ENCODE measurements at places on chromosomes 1 and 21.

GRCh38 chr1:231188768-231189167 lies 26.9 kb downstream of the TRIM67 start:
- no peak for DNase-seq

DNA sequence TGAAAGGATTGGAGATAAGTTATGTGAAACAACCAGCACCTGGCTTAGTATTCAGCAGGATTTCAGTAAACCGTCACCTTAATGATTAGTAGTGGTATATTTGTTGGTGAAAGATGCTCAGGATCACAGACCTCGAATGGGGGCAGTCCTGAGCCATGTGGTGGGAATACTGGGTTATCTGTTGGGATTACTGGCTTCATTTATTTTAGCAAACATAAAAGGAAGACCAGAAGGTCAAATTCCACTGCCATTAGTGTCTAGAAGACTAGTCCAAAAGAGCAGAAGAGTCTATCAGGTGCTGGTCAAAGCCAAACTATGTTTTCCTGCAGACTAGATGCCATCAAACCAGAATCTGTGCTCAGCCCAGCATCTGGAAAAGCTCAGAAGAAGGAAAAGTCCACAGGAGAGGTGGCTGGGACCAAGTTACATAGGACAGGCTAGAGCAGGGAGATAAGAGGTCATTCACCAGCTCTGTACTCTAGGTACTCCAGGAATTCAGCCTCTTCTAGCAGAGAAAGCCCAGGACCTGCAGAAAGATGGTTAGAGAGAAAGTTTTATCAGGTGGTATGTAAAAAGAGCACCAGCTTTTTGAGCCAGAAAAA lies 343.4 kb downstream of the PLPP3 start:
- DNase-seq = no peak

DNA sequence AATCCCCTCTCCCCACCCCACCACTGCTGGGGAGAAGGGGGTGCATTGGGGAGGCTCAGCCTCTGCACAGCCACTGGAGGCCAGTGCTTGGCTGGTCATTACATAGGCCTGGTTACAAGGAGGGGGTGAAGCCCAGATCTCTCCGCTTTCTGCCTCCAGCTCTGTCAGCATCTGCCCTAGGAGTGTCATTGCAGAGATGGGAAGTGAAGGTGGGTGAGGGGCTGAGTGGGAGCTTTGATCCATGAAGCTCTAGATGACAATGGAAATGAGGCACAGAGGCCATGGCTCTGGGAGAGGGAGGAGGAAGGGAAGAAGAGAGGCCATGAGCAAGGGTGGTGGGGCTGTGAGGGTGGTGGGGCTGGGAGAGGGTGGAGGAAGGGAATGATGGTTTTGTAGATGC lies 411.6 kb downstream of the MATN1 start:
- no peak for DNase-seq

GRCh38 chr1:110731529-110731928 lies 56.8 kb upstream of the KCNA3 start:
- no peak for DNase-seq

GRCh38 chr1:67290236-67290635 lies 17.4 kb upstream of the IL12RB2 start:
- DNase-seq = no peak

GRCh38 chr1:6273380-6273891 lies 12.5 kb upstream of the GPR153 start:
- peak; percentile 32 for DNase-seq

- DNase-seq = no peak
These were observed 22.8 kb downstream of the ATP5PO start for GRCh38 chr21:33892853-33893252.

DNA sequence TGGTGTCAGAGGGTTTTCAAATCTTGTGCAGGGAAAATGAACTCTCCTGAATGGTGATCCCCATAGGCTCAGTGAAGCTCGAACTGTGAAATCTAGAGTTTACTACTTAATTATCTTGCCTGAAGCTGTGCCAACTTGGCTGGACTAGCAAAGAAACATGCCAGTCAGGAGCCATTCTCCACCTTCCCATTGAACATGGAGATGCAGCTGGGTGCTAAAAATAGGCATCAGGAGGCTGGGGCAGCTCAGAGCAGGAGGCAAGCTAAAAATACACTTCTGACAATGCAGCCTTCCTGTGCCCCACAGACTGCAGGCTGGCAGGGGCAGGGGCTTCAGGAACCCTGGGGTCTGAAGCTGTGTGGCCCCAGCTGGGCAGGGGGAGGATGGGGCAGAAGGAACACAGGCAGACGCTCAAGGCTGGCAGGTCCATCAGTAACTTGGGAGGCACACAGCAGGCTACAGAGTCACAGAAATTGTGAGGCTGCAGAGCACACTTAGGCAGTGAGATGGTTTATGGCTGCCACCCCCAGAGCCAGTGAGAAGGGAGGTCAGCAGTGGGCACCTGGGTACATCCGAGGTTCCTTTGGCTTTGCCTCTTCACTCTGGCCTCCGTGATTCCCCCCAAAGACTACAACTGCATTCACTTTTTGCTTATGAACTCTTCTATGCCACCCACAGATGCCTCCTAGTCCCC lies 155.4 kb upstream of the KCND3 start:
- no peak for DNase-seq

- no peak for DNase-seq
These were observed 1326.5 kb downstream of the PLA2G4A start for GRCh38 chr1:188155261-188155660.

- DNase-seq = no peak
These were observed 42.5 kb downstream of the TMED5 start for GRCh38 chr1:93137604-93138292.

GRCh38 chr1:171590022-171590421 lies 32.0 kb upstream of the MYOCOS start:
- no peak for DNase-seq

- no peak for DNase-seq
These were observed 41.5 kb downstream of the CBS start for GRCh38 chr21:43034101-43034500.

GRCh38 chr1:205058853-205059252 lies 15.8 kb downstream of the CNTN2 start:
- no peak for DNase-seq

GRCh38 chr21:42009831-42010506 lies at the start of gene ZBTB21:
Gene ZBTB21 (minus strand): TSS chr21:42010360. CDS start chr21:41994095, 16,265 bp downstream.
- peak; percentile 95 for DNase-seq

DNA sequence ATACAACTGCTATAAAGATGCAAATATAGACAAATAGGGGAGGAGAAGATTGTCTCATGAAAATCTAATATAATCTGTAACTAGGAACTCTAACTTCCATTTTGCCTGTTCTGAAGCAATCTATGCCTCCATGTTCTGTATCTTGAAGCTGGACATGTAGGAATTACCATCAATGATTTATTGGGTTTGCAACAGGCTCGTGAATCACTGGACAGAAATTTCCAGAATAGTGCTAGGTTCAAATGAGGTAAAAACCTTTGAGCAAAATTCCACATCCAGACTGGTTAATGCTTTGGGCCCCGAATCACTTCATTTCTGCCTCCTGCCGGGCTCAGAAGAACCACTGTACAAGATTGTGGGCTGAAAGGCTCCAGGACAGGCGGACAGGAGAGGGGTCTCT lies 110.7 kb upstream of the CTTNBP2NL start:
- no peak for DNase-seq

DNA sequence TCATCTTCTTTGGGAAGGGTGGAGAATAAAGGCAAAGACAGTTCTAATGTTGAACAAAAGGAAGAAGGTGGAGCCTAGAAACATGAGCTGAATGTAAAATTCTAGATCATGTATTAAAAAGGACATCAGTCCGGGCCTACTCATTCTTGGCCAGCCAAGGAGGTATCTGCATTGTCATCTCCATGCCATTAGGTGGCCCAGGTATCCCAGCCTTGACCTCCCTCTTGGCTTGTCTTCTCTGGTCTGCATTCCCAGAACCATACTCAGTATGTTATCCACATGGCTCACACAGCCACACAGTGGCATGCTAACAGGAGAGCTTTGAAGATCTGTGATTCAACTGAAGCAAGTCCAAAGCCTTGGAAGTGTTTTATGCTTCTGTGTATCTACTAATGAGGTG lies 369.8 kb upstream of the KAZN start:
- DNase-seq = no peak

GRCh38 chr1:200488375-200489165 lies 78.7 kb upstream of the ZNF281 start:
- peak; percentile 67 for DNase-seq

DNA sequence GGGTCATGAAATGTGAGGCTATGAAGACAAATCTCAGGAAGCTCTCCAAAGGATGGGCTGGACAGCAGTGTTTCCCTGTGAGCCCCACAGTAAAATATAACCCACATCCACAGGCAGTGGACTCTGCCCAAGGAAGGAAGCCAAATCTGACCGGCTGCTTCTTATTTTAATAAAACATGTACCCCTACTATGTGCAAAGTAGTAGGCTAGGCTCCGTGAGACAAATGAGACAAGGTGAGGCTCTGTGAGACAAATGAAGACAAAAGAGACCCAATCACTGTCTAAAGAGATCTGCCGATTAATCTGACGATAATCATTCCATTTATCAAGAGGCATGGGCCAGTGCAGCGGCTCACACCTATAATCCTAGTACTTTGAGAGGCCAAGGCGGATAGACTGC lies 2.1 kb downstream of the ASAP3 start:
- DNase-seq = no peak

- DNase-seq = no peak
These were observed 1.5 kb upstream of the TSPAN1 start for GRCh38 chr1:46173361-46173856.

Data from foreskin keratinocyte (primary cell).